Femur (tissue), 1 donor: ENCODE measurements at places on chromosomes 16 and 17.

- no peak for DNase-seq
Measured at GRCh38 chr17:32323811-32324491, 18.0 kb downstream of the C17orf75 start.

DNA sequence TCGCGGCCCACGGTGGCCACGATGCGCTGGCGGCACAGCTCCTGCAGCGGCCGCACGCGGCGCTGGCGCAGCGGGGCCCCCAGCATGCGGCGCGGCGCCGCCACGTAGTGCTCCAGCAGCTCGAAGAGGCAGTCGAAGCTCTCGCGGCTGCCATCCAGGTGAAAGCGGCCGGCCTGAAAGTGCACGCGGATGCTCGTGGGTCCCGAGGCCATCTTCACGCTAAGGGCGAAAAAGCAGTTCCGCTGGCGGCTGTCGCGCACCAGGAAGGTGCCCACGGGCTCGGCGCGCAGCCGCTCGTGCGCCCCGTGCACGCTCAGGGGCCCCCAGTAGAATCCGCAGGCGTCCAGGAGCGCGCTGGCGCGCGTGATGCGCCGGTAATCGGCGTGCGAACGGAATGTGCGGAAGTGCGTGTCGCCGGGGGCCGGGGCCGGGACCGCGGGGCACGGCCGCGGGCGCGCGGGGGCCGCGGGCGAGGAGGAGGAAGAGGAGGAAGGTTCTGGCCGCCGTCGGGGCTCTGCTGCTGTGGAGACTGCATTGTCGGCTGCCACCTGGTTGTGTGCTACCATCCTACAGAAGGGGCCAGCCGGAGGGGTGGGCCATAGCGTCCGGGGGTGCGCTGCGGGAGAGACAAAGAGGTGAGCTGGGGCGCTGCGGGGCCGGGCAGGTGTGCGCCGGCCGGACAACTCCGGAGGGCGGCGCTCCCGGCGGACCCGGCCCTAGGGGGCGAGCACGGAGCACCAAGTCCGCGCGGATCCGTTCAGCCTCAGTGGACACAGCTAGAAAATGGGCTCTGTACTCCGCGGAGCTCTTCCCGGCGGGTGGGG is 879 bp downstream of the SOCS1 start:
- peak; percentile 69 for DNase-seq

DNA sequence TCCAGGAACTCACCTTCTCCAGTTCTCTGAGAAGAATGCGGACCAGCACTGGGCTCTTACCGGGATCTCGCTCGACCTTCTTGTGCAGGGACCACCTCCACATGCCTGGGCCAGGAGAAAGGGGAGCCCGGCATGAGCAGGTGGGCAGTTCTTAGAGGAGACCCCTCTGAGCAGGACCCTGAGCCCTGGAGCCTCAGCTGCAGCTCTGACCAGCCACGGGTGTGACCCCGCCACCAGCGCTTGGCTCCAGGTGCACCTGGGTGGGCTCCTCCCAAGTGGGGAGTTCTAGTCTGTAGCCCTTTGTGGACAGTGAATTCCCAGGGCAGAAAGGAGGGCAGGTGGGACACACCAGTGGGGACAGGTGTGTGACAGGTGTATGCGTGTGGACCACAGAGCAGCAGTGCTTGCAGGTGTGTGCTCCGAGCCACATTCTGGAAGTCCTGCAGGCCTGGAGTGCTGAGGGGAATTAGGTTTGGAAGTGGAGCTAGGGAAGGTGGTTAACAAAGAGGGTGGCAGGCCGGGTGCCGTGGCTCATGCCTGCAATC is 28.9 kb downstream of the PIK3R6 start:
- no peak for DNase-seq

DNA sequence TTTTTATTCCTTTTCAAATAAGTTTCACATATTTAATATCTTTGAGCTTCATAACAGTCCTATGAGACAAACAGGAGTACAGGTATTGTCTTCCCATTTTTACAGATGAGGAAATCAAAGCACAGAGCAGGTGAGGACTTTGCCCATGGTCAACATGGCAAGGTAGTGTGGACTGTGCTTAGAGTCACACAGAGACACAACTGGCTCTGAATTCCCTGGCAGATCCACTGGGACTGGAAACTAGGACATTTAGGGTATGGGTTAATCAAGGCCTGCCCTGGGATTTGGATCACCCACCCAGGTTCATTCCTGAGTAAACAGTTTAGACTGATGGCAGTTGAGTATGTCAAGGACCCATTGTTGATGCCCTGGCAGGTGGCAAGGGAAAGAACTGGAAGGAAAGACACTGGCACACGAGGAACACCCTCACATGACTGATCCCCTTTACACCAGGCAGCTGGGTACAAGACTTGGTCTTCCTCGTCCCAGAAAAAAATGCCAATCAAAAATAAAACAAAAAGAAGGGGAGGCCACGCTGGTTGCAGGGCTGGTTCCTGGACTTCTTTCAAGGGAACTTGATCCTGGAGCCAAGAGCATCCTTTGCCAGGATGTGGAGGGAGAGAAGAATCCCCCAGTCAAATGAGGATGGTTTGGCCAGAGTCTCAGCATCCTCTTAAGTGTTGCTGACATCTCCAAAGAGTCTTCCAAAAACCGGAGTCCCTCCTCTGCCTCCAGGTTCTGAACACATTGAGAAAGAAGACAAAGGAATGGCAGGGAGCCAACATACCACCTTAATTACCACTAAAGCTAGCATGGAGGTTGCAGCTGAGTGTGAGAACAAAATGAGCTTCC is 34.9 kb downstream of the CHD9 start:
- DNase-seq = peak; percentile 73

- DNase-seq = peak; percentile 11
Measured at GRCh38 chr17:33200587-33200986, 92.5 kb downstream of the ASIC2 start.

DNA sequence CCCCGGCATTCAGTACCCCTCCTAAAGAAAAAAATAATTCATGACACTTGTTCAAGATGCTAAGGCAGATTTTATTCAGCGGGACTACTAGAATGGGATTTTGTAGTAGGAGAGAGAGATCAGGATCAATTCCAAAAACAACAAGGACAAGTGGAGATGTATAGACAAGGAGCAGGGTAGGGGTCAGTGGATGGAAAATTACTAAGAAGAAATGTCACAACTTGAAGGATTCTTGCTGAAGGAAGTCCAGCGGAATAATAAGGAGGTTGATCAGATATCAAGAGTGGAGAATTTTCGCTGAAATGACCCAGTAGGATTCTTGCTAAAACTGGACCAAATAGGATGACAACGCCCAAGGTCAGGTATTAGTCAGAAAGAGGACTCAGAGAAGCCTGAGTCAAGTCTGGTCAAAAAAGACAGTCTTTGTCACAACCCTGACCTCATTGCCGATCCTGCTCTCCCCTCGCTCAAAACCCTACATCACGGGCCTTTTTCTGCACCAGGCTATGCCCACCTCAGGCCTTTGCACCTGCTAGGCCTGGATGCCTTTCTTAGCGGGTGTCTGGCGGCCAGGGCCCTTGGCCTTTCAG is 36.9 kb downstream of the MMD start:
- no peak for DNase-seq

DNA sequence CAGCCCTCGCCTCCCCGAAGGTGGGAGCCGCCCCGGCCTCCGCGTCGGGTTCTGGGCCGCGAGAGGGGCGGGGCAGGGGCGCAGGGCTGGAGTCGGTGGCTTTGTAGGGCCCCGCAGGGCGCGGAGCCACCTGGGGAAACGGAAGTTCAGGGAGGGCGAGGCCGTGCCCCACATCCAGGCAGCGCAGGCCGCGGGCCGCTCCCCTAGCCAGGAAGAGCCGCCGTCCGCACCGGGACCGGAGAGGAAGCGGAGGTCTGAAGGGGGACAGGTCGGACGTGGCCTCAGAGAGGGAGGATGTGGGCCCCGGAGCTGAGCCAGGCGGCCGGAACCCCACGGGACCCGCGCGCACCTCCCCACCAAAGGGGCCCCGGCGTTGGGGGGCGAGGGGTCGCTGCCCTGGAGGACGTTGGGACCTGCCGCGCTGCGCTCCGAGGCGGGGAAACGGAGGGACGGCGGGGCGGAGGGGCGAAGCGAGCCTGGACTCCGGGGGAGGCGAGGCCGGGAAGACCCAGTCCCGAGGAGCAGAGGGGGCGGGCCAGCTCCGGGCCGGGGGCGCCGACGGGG is 482 bp upstream of the SLC16A3 start:
- DNase-seq = peak; percentile 69

GRCh38 chr17:38911081-38911730 is 14.2 kb upstream of the LASP1NB start:
- no peak for DNase-seq

DNA sequence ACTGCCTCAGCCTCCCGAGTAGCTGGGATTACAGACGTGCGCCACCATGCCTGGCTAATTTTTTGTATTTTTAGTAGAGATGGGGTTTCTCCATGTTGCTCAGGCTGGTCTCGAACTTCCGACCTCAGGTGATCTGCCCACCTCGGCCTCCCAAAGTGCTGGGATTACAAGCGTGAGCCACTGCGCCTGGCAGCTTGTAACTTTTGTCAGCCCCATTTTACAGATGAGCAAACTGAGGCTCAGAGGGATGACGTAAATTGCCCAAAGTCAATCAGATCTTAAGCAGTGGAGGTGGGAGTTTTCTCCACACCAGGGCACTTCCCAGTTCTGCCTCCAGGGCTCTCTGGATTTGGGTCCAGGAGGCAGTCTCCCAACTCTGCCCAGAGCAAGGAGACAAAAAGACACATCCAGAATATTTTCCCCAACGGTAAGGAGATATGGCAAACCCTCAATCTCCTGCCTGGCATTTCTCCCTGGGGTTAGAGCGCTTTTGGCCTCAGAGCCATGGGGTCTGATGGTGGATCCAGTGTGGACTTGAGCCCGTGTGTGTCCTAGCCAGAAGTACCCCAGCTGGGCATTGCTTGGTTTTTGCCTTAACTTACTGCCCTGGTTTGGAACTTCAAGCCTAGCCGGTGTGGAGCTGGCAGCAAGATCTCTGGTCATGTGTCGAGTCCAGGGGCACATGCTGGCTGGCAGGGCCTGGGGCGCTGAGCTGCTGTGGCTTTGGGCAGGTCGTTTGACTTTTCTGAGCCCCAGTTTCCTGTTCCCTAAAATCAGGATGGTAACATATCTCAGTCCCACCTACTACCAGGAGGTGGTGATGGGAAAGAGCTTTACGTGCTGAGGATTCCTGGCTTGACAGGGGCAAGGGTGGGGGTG is 3.4 kb downstream of the ADAM11 start:
- DNase-seq = no peak

- DNase-seq = no peak
Measured at GRCh38 chr17:69176457-69176795, 34.7 kb upstream of the ABCA6 start.

DNA sequence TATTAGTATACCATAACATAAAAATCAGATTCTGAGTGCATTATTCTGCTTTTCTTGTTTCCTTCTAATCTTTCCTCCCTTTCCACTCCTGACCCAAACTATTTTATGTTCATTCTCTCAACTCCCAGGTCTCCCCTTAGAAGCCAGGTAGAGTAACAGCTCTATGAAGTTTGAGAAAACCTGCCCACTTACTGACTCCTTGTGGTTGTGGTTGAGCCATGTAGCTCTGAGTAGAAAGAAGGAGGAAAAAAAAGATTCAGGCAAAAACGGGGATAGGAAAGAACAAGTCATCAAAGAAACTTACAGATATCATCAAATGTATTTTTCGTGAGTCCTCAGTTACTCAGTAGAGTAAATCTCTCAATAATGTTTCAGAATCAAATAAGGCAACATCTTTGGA is 216.7 kb downstream of the PMP22 start:
- DNase-seq = no peak

DNA sequence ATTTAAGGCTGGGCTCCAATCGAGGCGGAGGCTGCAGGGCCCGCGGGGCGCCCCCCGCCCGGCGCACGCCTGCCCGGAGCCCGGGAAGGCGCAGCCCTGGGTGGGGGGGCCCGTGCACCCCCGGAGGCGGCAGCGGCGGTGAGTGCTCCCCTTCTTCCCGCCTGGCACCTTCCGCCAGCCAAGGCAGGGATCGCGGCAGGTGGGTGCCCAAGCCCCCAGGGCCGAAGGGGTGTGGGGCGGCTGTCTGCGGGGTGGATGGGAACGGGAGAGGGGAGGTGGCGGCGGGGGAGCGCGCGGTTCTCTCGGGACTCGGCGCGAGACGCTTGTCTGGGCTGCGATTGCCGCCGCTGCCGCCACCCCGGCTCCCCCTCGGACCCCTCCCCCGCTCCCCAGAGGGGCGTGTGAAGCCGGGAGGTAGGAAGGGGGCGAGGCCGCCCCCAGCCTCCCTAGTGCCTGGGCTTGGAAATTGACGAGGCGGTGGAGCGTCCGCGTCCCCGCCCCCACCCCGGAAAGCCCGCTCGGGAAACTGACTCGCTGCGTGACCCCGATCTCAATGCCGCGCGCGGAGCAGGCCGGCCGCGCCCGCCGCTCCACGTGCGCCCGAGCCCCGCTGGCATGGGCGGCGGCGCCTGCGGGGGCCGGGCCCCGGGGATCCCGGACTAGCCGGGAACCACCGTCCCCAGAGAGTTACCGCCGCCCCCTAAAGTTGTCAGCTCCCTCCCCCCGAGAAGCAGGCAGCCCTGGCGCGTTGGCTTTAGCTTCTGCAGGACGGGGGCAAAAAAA is 231.5 kb downstream of the MRTFB start:
- DNase-seq = peak; percentile 43

DNA sequence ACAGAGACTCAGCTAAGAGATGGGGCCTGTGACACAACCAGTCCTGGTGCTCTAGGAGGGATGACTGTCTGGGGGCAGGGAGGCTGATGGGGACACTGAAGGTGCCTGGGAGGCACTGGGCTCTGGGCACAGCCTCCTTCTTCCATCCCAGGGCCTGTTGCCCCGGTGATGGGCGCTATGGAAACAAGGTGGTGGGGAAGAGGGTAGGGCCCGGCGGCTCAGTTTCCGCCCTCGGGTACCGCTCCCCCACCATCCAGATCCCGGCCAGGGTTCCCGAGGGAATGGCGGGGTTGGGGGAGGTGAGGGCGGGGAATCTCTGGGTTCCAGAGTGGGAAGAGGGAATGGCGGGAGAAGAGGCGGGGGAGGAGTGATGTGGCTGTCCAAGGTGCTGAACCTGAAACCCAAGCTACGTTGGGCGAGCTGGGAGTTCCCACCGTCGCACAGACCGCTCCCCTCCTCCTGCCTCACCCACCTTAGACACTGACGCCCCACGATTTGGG is 981 bp downstream of the KCNH4 start:
- DNase-seq = peak; percentile 62

DNA sequence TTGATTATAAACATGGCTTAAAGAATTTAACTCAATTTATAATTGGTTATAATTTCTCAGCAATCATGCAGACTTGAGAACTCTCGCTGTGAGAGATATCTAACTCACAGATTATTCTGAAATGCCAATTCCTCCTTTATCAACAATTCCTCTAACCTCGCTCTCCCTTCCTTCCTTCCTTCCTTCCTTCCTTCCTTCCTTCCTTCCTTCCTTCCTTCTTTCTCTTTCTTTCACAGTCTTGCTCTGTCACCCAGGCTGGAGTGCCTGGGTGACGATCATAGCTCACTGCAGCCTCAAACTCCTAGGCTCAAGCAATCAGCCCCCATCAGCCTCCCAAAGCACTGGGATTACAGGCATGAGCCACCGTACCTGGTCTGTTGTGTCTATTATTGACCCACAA is 42.4 kb downstream of the CHD9 start:
- no peak for DNase-seq

DNA sequence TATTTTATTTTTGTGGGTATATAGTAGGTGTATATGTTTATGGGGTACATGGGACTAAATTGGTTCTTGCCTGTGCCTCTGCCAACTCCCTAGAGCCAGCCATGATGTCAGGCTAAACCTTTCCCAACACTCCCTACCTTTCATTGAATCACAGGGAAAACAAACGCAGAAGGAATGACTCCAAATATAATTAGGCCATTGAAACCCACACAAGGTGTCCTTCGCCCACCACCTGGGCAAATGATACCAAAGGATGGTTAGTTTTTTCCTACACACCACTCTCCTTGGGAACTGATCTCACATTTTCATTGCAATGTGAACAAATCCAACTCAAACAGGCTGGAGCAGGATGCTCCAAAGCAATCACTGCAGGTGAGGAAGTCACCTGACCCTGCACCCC is 27.5 kb downstream of the WSB1 start:
- no peak for DNase-seq

- DNase-seq = peak; percentile 48
Measured at GRCh38 chr16:58515871-58516767, 802 bp downstream of the SETD6 start.
